ENCODE measurements at places on chromosomes 4 and X.
A peak's percentile ranks its signal among the peaks of the same experiment; 100 is the strongest.

DNA sequence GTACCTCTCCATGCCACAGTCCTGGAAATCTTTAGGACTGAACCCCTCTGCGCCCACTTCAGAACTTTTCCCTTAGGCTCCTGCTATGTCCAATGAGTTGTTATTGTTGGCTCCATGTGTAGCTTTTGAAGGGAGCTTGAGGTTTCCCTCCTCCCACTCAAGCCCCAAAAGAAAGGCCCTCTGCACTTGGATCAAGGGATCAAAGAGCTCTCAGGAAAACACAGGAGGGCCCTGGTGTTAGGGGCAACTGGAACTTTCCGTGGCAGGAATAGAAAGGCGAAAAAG lies 135.0 kb downstream of the RASL11B start:
- DNase-seq = no peak

GRCh38 chrX:100731441-100732281 lies at the start of gene SYTL4:
Gene SYTL4 (minus strand): TSS chrX:100732121. CDS start chrX:100702037, 30,084 bp downstream.
- peak; percentile 48 for DNase-seq

- DNase-seq = no peak
Measured at GRCh38 chrX:153582896-153583295, 16.0 kb downstream of the CCNQ start.

- DNase-seq = no peak
Measured at GRCh38 chr4:163930086-163930485, 435.6 kb downstream of the TMA16 start.

GRCh38 chr4:107740381-107740780 lies 20.3 kb upstream of the PAPSS1 start:
- DNase-seq = no peak

- DNase-seq = no peak
Measured at GRCh38 chrX:54473993-54474859, 21.8 kb downstream of the FGD1 start.

DNA sequence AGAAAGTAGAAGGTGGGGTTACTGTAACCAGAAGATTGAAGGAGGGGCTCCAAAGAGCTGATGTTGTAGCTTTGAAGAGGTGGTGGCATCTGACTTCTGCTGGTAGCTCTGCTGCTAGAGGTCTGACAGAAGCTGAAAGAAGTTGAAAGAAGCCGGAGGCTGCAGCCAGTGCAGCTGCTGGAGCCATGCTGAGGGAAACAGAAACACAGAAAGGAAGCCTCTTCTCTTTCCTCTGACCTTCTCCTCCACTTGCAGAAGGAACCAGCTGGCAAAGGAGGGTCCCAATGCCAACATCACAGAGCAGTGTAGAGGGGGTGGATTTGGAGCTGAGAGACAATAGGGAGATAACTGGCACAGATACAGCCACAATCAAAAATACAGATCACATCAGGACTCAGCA lies 89.3 kb upstream of the HHIP start:
- no peak for DNase-seq
